ENCODE measurements at places on chromosomes 1 and 21.

GRCh38 chr1:194442901-194443575 is 1256.6 kb upstream of the B3GALT2 start:
- no peak for DNase-seq

- DNase-seq = no peak
Observed at GRCh38 chr1:96370757-96371156, 350.8 kb upstream of the PTBP2 start.

DNA sequence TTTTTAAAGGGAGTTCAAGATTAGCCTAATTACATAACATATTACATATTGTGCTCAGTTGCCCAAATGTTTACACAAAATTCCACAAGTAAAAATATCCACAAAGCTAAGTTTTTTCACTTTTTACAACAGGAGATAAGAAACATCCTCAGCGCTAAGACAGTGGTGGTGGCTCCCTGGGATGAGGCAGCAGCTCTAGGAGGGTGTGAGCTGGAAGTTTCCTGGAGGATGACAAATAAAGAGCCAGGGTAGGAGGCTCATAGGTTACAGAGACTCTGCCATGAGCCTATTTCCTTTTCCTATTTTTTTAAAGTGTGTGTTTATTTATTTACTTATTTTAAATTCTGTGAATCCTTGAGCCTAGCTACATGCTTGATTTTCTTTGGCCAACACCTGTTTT is 91.7 kb downstream of the COL24A1 start:
- no peak for DNase-seq

DNA sequence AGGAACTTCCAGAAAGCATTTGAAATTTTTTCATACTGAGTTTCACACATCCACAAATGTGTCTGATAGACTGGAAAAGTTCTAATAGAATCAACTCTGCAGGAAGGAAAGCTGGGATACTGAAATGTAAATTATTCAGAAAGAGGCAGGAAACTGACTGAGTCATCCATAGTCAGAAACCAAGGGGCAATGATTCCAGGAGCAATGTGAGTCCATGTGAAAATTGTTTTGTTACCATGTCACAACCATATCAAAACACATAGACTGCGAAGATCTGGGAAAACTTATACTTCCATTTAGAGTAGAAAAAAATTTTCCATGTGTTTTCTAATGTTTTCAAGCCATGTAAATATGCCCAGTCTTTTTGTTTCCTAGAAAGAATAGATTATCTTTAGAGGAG is 142.3 kb upstream of the TMPRSS15 start:
- no peak for DNase-seq

DNA sequence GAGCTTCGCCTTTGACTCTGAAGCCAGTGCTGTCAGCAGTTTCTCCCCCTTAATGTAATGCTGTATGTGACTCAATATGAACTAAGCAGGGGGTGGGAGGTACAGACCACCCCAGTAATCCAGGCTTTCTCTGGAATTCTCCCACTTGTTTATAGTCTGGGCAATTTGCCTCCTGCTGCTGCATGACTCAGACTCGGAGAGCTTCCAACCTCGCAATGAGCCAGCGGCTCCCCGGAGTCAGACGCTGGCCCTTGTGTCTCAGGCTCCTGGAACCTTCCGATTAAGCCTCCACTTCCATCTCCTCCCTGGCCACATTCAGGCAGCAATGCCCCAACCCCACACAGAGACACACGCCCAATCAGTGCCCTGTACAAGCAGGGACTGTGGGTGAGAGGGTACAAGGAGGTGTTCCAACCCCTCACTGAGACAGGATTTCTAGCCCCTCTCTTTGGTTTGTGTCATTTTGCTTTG is 471.7 kb upstream of the VAMP3 start:
- DNase-seq = no peak

DNA sequence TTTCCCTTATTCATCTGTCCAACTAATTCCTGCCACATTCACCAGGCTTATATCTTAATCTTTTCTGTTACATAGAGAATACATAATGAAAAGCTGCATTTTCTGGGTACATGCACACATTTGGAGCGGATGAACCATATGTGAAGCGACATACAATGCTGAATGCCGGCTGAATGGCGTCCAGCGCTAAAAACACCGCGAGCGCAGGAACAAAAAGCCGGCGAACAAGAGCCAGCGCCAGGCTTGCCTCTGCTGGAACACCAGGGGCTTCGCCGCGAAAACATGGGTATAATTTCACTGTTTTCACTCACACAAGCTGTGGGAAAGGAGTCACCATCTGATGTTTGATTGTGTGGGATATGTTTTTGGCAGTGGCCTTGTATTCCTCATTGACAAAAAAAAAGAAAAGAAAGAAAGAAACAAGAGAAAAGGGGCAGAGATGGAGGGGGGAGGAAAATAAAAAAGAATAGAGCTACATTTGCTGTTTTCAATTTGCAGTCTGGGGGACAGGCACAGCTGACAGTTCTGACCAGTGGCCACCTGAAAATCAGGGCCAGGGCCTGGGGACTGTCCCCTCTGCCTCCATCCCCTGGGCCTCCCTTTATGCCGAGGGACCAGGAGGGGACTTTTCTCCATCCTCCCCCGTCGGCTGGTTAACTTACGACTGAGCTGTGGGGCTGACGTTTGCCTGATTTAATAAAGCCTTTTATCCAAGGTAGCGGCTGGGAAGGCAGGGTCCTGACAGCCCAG is 70.2 kb upstream of the OLIG2 start:
- DNase-seq = no peak

DNA sequence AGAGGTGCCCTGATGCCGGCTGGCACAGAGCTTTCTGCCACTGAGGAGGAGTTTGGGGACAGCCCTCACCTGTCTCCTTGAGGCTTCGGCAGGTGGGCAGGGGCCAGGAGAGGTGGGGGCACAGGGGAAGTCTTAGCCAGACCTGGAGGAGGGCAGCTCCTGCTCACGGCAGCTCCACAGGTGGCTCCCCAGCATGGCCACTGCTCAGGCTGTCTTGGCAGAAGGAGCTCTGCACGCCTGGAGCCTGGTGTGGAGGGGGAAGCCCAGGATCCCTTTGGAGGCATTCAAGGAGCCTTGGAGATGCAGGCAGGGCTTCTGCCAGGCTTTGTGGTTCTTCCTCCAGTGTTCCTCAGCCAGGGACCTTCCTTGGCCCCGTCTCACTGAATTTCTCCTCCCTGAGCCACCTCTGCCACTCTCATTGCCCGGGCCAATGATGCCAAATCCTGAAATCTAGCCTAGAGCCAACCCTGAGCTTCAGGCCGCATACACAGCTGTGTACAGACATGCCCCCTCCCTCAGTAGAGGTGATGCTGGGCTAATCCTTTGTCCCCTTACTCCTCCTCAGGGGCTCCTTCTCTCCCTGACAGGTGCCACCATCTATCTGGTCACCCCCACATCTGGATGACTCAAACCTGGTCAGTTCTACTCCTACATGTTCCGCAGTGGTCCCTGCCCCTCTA is 251.8 kb upstream of the VAMP3 start:
- DNase-seq = no peak

GRCh38 chr1:180228648-180229482 is 1.2 kb upstream of the LHX4 start:
- no peak for DNase-seq

DNA sequence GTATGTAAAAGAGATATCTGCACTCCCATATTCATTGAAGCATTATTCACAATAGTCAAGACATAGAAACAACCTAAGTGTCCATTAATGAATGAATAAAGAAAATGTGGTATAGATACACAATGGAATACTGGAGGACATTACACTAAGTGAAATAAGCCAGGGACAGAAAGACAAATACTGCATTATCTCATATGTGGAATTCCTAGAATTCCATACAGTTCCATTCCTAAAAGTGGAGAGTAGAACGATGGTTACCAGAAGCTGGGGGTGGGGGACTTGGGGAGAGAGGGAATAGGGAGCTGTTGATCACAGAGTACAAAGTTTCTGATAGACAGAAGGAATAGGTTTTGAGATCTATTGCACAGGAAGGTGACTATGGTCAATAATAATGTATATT is 7.4 kb downstream of the TMED5 start:
- DNase-seq = no peak

DNA sequence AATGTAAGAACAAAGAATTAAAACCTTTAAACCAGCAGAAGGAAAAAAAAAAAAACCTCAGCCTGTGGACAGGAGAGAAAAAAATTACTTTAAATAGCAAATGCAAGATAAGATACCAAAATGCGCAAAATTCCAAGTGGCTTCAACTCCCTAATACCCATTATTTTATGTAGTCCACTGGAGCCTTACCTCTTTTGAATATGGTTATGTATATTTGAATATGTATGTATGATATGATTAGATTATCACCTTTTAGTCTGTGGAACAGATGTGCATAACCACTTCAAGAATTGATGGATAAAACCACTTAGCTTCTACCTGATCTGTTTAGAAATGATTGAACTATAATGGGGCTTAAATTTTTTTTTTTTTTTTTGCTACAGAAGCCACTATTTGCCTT is 52.4 kb upstream of the C1orf115 start:
- no peak for DNase-seq

DNA sequence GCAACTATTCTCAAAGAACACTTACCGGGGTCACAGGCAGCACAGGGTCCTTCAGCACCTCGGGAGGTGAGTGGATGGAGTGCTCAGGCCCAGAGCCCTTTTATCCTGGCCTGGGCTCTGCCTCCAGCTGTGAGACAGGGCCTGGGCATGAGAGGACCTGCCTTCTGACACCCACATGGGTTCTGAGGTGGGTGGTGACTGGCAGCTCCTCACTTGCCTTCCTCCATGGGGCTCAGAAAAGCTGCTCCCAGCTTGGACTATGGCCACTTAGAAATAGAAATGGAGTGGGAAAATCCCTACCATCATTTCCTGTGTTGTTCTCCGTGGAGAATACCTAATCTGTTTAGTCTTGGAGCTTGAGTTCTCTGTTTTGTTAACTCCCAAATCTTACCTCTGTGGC is at the start of gene LCE1C:
Gene LCE1C (minus strand): TSS at position 76 of the 400 bp plus-strand sequence. CDS start 1,173 bp downstream, outside the sequence.
- DNase-seq = no peak

DNA sequence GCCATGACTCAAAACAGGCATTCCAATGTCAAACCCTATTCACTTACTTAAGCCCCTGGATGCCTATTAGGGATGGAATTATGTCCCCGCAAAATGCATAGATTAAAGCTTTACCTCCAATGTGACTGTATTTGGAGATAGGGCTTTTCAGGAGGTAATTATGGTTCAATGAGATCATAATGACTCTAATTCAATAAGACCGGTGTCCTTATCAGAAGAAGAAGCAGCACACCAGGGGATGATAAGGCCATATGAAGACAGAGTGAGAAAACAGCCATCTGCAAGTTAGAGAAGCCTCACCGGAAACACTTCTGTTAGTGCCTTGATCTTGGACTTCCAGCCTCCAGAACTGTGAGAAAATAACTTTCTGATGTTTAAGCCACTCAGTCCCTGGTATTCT is 1131.8 kb upstream of the TMPRSS15 start:
- no peak for DNase-seq

- peak; percentile 53 for DNase-seq
Observed at GRCh38 chr1:205791568-205792180, 16.4 kb upstream of the RAB29 start.

GRCh38 chr1:29812408-29813135 is 576.2 kb downstream of the PTPRU start:
- DNase-seq = peak; percentile 2

DNA sequence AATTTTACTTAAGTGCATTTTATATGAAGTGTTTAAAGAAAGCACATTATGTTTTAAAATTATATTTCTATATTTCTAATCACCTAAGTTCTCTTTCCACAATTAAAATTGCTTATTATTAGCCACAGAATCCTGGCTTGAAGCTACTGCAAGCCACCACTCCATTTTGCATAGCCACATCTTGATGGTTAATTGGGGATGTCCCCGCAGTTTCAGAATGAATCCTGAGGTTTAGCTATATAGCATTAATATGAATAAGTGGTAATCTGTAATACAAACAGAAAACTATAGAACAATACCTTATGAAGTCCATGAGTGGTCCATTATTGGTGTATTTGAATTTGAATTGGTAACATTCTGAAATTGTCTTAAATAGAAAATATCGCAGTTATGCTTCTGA is 11.6 kb upstream of the GOLPH3L start:
- DNase-seq = no peak

- DNase-seq = no peak
Observed at GRCh38 chr1:5747426-5748285, 244.6 kb downstream of the NPHP4 start.
